ENCODE measurements at places on chromosomes 13 and 19. TPM values are rescaled to one million over a fixed set of nuclear protein-coding genes. Genes with fewer than 3 reads are reported as not detected.

Gene DIAPH3
- total RNA-seq: 1.5 TPM

Gene BLOC1S3
- total RNA-seq: 1.3 TPM

Gene LATS2
- 31.8 TPM for total RNA-seq

Gene HSH2D
- total RNA-seq: 1.2 TPM

Gene CGB7
- not detected for total RNA-seq

Gene ZSCAN4
- total RNA-seq: not detected

Gene ZNF761
- total RNA-seq: 16.0 TPM

Gene VSTM2B
- total RNA-seq: not detected
